Effector memory CD4-positive, alpha-beta T cell (primary cell): ENCODE measurements at places on chromosomes 12 and 14.
A peak's percentile ranks its signal among the peaks of the same experiment; 100 is the strongest.

- DNase-seq, result no peak
These were observed 119.0 kb upstream of the SLC38A2 start for GRCh38 chr12:46491548-46491947.

DNA sequence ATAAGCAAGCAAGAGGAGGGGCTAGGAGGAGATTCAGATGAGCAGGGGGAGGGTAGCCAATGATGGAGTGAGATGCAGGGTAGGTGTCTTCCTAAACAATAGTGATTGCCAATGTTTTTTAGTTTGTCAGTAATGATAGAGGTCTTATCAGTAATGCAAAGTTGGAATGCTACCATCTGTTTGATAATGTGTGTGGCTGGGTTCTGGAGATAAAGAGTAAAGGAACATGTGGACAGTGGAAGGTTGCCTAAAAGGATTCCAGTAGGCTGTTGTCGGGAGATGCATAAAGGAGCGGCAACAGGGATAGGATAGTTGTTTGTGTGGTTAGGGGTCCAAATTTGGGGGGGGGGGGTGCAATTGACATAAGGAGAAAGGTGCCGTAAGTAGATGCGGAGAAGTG, 52.5 kb downstream of the TESPA1 start:
- no peak for DNase-seq

GRCh38 chr12:52243856-52244614, 11.0 kb downstream of the KRT7 start:
- peak; percentile 45 for DNase-seq

DNA sequence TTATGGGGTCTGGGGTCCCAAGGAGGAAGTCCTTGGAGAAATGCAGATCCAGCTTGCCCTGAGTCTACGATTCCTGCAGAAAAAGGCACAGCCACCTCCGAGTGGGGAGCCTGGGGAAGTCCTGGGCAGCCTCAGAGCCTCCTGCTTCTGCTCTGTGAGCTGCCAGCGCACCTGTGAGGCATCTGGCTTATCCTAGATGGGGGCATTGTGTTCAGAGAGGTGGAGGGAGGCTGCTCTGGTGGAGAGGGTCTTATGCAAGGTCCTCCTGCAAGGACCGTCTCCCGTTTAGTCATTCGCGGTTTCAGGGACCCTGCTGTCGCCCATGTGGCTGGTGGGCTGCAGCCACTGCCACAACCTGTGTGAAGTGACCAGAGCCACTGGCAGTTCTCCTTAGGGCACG, 53.0 kb upstream of the PRMT8 start:
- DNase-seq, result no peak

DNA sequence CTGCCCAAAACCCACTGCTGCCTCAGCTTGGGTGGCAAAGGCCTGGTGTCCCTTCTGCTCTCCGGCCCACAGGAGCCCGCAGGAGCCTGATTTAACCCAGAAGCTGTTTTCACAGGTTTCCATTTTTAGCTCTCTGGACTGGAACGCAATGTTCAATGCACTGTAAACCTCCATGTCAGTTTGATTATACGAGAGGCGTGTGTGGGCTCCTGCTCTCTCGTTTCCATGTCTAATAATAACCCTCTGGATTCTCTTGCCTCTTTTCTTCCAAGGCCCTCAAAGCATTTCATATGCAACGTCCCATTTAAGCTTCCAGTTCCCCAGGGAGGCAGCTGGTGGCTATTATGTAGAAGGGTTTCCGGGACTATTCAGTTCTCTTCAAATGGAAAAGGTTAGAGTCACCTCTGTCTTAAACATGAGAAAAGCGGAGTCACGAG, 161.1 kb downstream of the SUDS3 start:
- DNase-seq, result no peak
